Natural killer cell (primary cell): ENCODE measurements at places on chromosomes 5 and 9.

GRCh38 chr5:171537923-171538537, 118.6 kb downstream of the FGF18 start:
- no peak for DNase-seq

DNA sequence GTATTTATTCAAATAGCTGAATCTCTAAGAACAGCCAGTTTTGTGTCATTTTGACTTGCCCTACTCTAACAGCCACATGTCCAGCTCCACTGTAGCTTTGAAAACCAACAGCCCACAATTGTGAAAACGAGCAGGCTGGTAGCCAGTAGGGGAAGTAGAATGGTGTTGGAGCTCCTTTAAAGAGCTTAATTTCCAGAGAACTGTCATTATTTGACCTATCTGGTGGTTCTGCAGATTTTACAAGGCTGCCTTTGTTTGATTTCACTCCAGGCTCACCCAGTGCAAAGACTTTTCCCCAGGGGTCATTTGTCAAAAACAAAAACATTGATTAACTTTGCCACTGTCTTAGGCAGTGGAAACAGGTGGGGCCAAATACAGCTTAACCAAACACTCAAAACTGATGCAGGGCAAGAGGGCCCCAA, 3.2 kb upstream of the PJA2 start:
- no peak for DNase-seq

- no peak for DNase-seq
Observed at GRCh38 chr5:39231705-39232525, 12.6 kb upstream of the FYB1 start.

DNA sequence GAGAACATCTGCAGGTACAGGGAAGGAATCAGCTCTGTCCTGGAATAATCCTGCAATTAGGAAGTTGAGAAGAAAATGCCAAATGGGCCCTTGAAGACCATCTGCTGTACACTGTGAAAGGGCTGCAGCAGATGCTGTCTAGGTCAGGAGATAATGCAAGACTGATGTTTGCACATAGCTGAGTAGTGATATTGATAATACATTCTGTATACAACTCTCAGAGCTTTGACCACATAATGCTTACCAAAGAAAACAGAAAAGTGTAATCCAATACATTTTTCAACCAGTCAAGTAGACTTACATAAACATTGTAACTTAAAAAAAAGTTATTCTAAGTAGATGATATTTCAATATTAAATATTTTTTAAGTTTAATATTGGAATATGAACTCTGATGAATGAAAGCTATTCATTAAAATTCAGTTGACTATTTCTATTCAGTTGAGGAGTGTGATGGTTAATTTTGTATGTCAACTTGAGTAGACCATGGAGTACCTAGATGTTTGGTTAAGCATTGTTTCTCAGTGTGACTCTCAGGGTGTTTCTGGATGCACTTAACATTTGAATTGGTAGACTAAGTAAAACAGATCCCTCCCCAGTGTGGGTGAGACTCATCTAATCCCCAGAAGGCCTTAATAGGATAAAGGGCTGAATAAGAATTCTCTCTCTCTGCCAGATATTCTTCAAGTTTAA, 380.1 kb upstream of the PRR16 start:
- no peak for DNase-seq

GRCh38 chr9:125932012-125932411, 184.8 kb downstream of the PBX3 start:
- DNase-seq, result no peak

GRCh38 chr9:92664394-92665152, 5.4 kb downstream of the IPPK start:
- DNase-seq, result no peak
